GM12892 (cell line): ENCODE measurements at places on chromosomes 11 and 22.

DNA sequence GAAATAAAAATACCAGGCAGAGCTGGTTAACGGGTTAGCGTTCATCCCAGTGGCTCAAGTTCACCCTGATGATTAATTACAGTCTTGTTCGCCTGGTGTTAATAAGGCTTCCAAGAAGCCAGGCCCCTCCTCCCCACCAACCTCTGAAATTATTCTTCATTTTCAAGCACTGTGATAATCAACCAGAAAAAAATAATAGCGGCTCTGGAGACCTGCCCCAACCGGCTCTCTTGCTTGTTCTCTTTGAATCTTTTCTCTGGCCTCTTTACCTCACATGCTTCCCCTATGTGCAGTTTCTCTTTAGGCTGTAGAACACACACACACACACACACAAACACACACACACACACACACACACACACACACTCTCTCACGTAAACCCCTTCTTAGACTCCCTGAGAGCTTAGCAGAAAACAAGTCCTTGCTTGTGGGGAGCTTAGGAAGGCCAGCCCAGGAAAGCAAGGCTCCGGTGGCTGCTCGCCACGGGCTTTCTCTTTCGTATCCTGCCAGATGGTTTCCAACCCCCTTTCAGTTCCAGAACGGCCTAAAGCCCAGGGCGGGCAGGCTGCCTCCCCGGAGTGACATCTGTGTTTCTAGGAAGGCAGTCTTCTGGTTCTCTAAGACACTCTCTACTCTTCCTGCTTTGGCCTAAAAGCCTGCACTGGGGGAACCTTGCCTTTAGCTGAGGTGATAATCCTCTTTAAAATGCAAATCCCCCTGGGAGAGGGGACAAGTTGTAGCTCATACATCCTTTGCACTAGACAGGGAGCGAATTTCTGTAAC is 106.4 kb upstream of the SESN3 start:
- peak; percentile 17 for DNase-seq

DNA sequence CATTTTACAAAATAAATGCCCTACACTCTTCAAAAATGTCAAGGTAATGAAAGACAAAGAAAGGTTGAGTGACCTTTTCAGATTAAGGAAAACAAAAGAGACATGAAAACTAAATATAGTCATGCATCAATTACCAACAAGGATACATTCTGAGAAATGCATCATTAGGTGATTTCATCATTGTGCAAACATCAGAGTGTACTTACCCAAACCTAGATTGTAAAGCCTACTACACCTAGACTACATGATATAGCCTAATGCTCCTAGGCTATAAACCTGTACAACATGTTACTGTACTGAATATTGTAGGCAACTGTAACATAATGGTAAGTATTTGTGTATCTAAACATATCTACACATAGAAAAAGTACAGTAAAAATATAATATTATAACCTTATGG is 26.7 kb downstream of the INTS4 start:
- DNase-seq: no peak

- no peak for DNase-seq
Measured at GRCh38 chr11:3156661-3157311, 8.3 kb downstream of the OSBPL5 start.

DNA sequence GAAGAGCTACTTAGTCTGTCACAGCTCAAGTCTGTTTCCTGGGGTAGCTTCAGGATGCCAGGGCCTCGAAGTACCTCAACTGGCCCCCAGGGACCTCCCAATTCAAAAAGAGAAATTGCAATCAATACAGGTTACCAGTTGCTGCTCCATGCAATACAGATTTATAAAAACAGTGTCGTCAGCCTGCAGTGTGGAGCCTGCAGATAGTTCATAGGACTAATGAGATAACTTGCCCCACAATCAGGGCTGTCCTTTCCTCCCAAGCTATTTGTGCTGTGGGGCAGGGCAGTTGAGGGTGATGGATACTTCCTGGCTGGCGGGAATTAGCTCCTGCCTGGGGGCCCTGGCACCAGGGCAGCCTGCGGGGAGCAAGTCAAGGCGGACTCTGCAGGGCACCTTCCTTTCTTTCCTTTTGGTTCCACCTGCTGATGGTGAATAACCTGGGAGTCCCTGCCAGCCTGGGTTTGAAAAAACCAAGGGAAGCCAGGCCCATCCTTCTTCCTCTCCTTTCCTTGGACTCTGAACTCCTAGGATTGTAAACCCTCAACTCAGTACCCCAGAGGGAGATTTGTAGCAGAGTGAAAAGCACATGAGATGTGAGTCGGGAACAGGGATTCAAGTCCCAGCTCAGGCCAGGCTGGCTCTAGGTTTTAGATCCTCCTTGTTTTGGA is 216.6 kb downstream of the CEP164 start:
- no peak for DNase-seq

- DNase-seq: no peak
Measured at GRCh38 chr11:105181521-105181920, 42.0 kb upstream of the CARD18 start.

DNA sequence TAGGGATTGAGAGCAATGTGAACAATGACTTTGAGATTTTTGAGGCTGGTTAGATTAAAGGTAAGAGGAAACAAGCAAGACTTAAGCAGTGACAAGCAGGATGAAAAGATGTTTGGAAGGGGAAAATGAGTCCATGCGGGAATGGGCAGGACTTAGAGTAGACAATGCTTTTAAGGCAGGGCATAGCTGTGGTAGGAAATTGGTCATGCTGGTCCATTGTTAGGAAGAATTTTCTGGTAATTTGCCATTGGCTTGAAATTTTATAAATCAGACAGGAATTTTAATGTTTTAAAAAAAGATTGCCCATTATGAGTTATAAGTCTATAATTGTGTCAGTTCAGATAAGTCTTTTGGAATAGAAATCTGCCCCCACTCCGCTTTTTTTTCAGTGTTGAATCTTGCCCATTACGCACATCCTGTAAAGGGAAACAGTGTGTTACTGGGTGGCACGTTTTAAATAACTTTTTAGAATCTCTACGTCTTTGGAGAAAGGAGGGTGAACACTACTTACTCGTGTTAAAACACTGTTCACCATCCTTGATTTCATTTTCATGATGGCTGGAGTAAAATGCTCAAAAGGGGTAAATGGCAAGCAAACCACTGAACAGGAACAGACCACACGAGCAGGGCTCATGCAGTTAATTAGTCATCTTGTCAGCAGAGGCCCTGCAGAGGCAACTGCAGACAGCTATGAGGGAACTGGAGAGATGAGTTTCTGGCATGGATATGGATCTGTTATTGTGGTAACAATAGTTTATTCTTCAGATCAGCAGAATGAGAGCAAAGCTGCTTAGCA is 25.0 kb downstream of the SWAP70 start:
- no peak for DNase-seq

GRCh38 chr22:32073262-32073661 is 30.2 kb downstream of the SLC5A1 start:
- no peak for DNase-seq

- peak; percentile 28 for DNase-seq
Measured at GRCh38 chr11:26331911-26332571, at the start of gene ANO3. Gene ANO3 (plus strand): TSS chr11:26332130. CDS start chr11:26332276, 146 bp downstream.

DNA sequence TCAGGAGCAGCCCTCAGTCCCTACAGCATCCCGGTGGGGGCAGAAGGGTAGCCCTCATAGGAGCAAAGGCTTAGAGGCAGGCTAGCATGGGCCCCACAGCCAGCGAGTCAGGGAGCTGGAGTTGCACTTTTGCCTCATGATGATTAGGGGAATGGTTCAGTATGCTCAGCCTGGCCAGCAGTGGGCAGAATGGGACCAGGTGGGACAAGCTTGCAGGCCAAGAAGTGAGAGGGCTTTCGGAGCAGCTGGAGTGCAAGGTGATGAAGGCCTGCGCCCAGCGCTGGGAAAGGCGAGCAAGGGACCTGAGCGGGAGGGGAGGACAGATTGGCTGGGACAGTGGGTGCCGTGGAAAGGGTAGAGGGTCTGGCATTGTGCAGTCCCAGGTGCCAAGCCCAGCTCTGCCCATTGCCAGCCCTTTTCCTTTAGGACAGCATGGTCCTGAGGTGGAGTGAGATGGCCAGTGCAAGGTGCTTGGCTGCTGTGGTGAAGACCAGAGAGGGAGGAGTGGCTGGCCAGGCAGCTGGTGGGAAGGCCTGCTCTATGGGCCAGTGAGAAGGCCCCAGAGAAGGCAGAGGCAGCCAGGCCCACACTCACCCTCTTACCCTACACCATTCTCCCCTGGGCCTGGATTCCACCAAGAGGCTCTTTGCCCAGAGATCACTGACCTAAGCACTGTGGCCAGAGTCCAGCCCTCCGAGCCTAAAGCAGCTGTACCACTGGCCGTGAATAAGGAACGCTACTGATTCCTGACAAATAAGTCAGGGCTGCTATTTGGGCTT is 47.9 kb upstream of the SUSD2 start:
- DNase-seq: no peak

DNA sequence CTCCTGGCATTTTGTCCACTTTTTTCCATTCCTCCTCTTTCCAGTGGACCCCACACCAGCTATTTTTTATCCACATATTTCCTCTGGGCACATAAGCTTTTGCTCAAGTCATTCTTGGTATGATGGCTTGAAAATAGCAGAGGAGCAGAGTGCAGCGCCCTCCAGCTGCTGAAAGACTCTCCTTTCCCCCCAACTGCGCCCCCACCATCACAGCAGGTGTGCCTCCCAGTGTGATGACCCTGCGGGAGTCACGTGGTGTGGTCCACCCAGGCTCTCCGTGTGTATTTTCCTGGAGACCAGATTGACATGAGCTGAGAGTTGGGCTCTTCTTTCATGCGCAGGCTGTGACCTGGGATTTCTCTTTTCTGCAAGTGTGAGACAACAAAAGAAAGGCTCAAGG is 1241.6 kb downstream of the TBC1D22A start:
- DNase-seq: no peak

DNA sequence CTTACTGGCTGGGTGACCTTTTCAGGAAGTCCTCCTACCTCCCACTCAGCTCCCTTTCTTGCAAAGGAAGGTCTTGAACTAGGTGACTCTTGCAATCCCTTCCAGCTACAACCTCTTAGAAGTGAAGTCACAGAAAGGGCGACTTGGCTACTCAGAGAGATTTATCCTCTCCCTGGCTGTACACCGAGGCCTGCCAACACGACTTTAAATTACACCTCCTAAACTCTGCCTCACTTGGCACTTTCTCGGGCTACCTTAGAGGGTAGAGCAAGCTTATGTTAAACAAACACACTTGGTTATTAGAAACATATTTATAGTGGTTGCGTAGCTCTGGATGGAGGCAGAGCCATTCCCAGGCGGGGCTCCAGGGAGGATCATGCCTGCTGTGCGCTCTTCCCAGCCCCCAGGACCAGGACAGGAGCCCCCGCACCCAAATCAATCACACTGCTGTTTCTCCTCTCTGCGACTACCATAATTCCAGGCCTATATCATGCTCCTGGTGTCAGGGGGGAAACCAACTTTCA is 358.4 kb downstream of the BUD13 start:
- DNase-seq: no peak

DNA sequence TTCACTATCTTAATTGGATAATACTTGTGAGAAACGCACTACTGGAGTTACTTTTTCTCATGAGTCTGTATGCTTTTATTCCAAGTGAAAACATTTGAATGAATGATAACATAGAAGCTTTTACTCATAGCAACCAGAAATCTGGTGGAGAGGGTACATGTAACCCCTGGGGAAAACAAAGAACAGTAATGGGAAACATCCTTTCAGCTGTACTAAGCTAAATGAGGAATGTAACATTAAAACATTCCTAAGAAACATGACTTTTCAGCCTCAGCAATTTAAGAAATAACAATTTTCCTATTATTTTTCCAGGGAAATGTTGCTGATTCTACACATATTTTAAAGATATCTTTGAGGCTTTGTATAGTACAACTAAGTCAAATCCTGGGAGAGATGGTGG is 97.2 kb upstream of the CEP126 start:
- no peak for DNase-seq
